Renal cortex interstitium (tissue), 15 donors: ENCODE measurements at places on chromosomes 2 and 18. TPM values are rescaled to one million over a fixed set of nuclear protein-coding genes. Genes with fewer than 3 reads are reported as not detected.

ITGA6 gene
- polyA plus RNA-seq = 124 TPM

- peak; percentile 77 for DNase-seq
Observed at GRCh38 chr2:207473049-207473930, 56.5 kb upstream of the CREB1 start.

CNDP1 gene
- 1.2 TPM for polyA plus RNA-seq

IL1RN gene
- polyA plus RNA-seq = 1.2 TPM

UPP2 gene
- polyA plus RNA-seq = 9.3 TPM

- DNase-seq = no peak
Observed at GRCh38 chr2:237441605-237442274, 27.8 kb upstream of the COL6A3 start.

ST8SIA5 gene
- 0.92 TPM for polyA plus RNA-seq

GRCh38 chr2:12205086-12205485 is 458.7 kb downstream of the LPIN1 start:
- DNase-seq = no peak

- DNase-seq = no peak
Observed at GRCh38 chr2:1757567-1757966, 13.3 kb upstream of the PXDN start.
